Fibroblast of lung (primary cell): ENCODE measurements at places on chromosomes 4 and X. TPM values are rescaled to one million over a fixed set of nuclear protein-coding genes. Genes with fewer than 3 reads are reported as not detected.

The TMEM47 gene
- 62.4 and 128 TPM in 2 replicates for total RNA-seq

The ITIH6 gene
- not detected in 2 replicates for total RNA-seq

The P2RY4 gene
- total RNA-seq, result under 0.01 TPM in 2 replicates

The NDNF gene
- total RNA-seq, result 6.4 and 10.0 TPM in 2 replicates

The COL25A1 gene
- under 0.01 TPM in 2 replicates for total RNA-seq

The STK26 gene
- total RNA-seq, result 2.0 and 2.8 TPM in 2 replicates

The SATL1 gene
- not detected in 2 replicates for total RNA-seq

GRCh38 chrX:107673933-107674479, 45.7 kb downstream of the PRPS1 start:
- peak overlapping the region; percentile 43 for H3K27ac ChIP-seq
- DNase-seq, result no peak
- no peaks in the 10 kb centered on the region for H3K27me3 ChIP-seq
- no peaks in the 10 kb centered on the region for H3K36me3 ChIP-seq
- H3K4me1 ChIP-seq, result peaks cover 11% of the 10 kb centered on the region
- H3K4me3 ChIP-seq, result no peak overlapping the region

GRCh38 chrX:101749436-101749835, 89.8 kb upstream of the ARMCX2 start:
- no peaks in the 10 kb centered on the region for H3K36me3 ChIP-seq
- H3K27ac ChIP-seq, result no peak overlapping the region
- no peak overlapping the region for H3K4me3 ChIP-seq
- H3K27me3 ChIP-seq, result no peaks in the 10 kb centered on the region
- DNase-seq, result no peak

DNA sequence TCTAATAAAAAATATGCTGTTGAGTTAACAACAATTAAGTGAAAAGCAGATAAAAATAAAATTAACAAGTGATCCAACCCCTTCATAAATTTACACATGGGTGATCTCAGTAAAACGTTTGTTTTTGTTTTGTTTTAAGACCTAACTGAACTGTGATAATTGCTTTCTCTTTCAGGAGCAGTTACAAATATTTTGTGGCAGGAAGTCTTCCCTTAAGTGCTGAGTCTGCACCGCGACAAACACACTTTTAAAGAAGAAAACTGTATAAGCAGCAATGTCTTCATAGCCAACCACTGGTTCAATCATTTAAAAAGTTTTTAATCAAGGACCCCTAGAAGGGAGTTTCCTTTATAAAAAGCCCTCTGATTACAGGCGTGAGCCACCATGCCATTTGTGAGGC, 53.7 kb upstream of the NFKB1 start:
- no peak overlapping the region for H3K4me3 ChIP-seq
- no peak overlapping the region for H3K27ac ChIP-seq
- H3K36me3 ChIP-seq, result no peaks in the 10 kb centered on the region
- no peak for DNase-seq

- H3K36me3 ChIP-seq, result peaks cover 2% of the 10 kb centered on the region
- H3K27me3 ChIP-seq, result no peaks in the 10 kb centered on the region
- H3K27ac ChIP-seq, result peak overlapping the region; percentile 100
- H3K4me1 ChIP-seq, result no peaks in the 10 kb centered on the region
Observed at GRCh38 chrX:41336447-41336846, 2.5 kb downstream of the DDX3X start.

DNA sequence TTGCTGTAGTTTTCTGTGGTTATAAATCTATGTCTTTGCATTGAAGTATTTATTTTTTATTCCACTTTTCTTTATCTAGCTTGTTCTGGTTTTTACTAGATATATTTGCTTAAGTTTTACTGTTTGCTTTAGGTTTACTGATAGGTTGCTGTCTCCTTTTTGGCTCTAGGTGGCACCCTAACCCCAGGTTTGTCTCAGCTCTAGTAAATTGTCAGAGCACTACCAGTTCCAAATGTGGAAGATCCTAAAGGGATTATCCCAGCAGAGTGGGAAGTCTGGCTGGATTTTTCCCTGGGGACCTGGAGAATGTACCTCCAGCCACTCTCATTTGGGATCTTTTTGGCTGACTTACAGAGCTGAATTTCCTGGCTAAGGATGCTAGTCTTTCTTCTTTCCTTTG, 106.1 kb downstream of the PBDC1 start:
- no peaks in the 10 kb centered on the region for H3K36me3 ChIP-seq
- H3K4me3 ChIP-seq, result no peak overlapping the region
- H3K27me3 ChIP-seq, result no peaks in the 10 kb centered on the region
- H3K4me1 ChIP-seq, result no peaks in the 10 kb centered on the region

GRCh38 chrX:20147561-20147960, 5.9 kb upstream of the EIF1AX start:
- DNase-seq, result no peak
- H3K27me3 ChIP-seq, result no peaks in the 10 kb centered on the region
- H3K36me3 ChIP-seq, result no peaks in the 10 kb centered on the region
- no peak overlapping the region for H3K27ac ChIP-seq
- no peak overlapping the region for H3K4me3 ChIP-seq

- H3K4me3 ChIP-seq, result no peak overlapping the region
- no peak overlapping the region for H3K27ac ChIP-seq
- no peaks in the 10 kb centered on the region for H3K4me1 ChIP-seq
Observed at GRCh38 chr4:17708992-17709762, 72.2 kb downstream of the FAM184B start.

GRCh38 chrX:115939070-115939469, 231.5 kb upstream of the AGTR2 start:
- no peak for DNase-seq
- H3K4me1 ChIP-seq, result no peaks in the 10 kb centered on the region
- H3K4me3 ChIP-seq, result no peak overlapping the region
- no peak overlapping the region for H3K27ac ChIP-seq
- H3K36me3 ChIP-seq, result no peaks in the 10 kb centered on the region
- no peaks in the 10 kb centered on the region for H3K27me3 ChIP-seq

DNA sequence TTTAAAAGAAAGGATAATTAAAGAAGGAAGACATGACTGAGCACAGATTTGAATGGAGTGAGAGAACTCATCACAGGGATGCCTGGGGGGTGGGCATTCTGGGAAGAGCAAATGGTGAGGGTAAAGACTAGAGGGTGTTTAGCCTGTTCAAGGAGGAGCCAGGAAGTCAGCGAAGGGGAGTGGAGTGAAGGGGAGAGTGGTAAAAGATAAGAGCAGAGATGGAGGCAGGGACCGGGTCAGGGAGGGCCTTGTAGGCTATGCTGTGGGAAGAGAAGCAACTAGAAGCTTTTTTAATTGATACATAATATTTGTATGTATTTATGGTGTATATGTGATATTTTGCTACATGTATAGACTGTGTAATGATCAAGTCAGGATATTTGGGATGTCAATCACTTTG, 2.2 kb upstream of the VGLL1 start:
- H3K4me3 ChIP-seq, result no peak overlapping the region
- no peak for DNase-seq
- H3K4me1 ChIP-seq, result no peaks in the 10 kb centered on the region
- no peaks in the 10 kb centered on the region for H3K36me3 ChIP-seq
- H3K27ac ChIP-seq, result no peak overlapping the region
- H3K27me3 ChIP-seq, result no peaks in the 10 kb centered on the region

DNA sequence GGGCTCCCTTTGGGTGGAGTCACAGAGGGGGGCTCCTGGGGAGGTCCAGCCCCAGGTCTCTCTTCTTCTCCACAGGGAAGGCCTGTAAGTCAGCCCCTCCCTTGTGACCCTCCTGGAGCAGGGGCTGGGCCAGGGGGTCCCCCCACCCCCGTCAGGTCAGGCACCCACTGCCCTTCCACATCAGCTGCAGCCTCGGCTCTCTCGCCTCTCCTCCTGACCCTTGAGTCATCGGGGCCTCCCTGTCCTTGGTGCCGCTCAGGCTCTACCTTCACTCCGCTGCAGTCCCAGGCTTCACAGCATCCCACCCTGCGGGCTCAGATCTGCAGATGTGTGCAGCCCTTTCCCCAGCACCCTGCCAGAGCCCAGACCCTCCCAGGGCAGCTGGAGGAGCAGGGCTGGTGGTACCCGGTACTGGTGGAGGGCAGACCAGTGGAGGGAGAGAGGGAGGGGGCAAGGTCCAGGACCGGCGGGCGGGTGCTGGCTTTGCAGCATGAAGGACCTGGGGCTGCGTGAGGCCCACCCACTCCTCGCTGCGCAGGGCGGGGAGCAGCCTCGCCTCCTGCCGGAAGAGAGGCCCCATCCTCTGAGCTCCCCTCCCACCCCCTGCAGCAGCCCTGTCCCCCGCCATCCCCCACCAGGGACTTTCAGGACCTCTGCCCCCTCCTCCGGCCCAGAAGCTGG, 117.1 kb downstream of the FAM53A start:
- H3K36me3 ChIP-seq, result no peaks in the 10 kb centered on the region
- no peak overlapping the region for H3K27ac ChIP-seq
- H3K27me3 ChIP-seq, result peaks cover 5% of the 10 kb centered on the region
- no peak overlapping the region for H3K4me3 ChIP-seq
- no peak for DNase-seq

DNA sequence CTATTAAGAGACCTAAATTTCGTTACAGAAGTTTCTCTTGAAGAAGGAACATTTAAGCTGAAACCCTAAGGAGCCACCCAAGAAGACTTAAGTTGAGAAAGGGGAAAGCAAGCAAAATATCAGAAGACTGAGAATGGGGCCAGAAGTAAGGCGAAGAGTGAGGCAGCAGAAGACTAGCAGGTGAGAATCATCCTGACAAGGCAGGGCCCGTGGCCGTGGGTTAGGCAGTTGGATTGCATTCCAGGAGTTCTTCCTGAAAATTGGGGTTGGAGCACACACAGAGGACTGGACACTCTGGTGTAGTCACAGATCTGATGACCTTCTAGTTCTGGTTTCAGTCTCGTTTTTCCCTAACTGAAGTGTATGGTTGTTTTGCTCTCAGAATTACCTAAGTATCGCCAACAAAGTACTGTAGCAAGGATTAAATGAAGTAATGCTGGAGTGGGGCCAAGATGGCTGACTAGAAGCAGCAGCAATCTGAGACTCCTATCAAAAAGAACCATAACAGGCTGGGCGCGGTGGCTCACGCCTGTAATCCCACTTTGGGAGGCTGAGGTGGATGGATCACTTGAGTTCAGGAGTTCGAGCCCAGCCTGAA, 94.4 kb upstream of the GUCY1A1 start:
- H3K36me3 ChIP-seq, result no peaks in the 10 kb centered on the region
- no peaks in the 10 kb centered on the region for H3K27me3 ChIP-seq
- no peak overlapping the region for H3K27ac ChIP-seq
- no peaks in the 10 kb centered on the region for H3K4me1 ChIP-seq
- H3K4me3 ChIP-seq, result no peak overlapping the region
- DNase-seq, result no peak

GRCh38 chr4:37765741-37766140, 60.7 kb upstream of the PGM2 start:
- DNase-seq, result no peak
- no peaks in the 10 kb centered on the region for H3K4me1 ChIP-seq
- no peak overlapping the region for H3K27ac ChIP-seq
- H3K36me3 ChIP-seq, result no peaks in the 10 kb centered on the region
- H3K4me3 ChIP-seq, result no peak overlapping the region

DNA sequence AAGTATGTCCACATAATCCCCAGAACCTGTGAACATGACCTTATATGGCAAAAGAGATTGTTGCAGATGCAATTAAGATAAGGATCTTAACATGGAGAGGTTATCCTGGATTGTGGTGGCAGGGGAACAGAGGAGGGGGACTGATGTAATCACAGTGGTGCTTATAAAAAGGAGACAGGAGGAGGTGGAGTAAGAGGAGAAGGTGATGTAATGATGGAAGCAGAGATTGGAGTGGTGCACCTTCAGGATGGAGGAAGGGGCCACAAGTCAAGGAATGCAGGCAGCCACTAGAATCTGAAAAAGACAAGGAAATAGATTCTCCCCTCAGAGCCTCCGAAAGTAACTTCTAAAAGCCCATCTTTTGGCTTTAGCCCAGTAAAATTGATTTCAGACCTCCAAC, 388.4 kb downstream of the BCOR start:
- no peak for DNase-seq
- no peak overlapping the region for H3K27ac ChIP-seq
- H3K4me1 ChIP-seq, result no peaks in the 10 kb centered on the region
- H3K4me3 ChIP-seq, result no peak overlapping the region
- H3K27me3 ChIP-seq, result no peaks in the 10 kb centered on the region

DNA sequence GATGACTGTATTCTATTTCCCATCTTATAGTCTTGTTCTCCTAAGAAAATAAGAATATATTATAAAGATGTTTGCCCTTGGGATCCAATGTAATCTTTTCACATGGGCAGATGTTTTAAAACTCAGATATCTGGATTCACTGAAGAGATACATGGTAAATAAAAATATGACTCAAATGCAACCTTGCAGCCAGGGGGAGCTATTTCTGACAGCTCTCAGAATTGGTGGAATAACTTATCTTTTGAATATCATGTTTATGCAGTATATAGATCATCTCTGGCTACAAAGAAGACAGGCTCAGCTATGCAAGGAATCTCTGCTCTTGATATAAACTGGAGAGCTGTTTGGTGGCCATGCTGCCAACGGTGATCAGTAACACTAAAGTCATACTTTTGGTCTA, 274.7 kb downstream of the GLUD2 start:
- H3K27me3 ChIP-seq, result no peaks in the 10 kb centered on the region
- no peak for DNase-seq
- H3K4me1 ChIP-seq, result no peaks in the 10 kb centered on the region
- no peaks in the 10 kb centered on the region for H3K36me3 ChIP-seq
- no peak overlapping the region for H3K4me3 ChIP-seq

GRCh38 chr4:89616382-89616781, 220.6 kb downstream of the SNCA start:
- no peaks in the 10 kb centered on the region for H3K36me3 ChIP-seq
- H3K4me3 ChIP-seq, result no peak overlapping the region
- no peak overlapping the region for H3K27ac ChIP-seq
- H3K27me3 ChIP-seq, result peaks cover 6% of the 10 kb centered on the region
- no peak for DNase-seq

DNA sequence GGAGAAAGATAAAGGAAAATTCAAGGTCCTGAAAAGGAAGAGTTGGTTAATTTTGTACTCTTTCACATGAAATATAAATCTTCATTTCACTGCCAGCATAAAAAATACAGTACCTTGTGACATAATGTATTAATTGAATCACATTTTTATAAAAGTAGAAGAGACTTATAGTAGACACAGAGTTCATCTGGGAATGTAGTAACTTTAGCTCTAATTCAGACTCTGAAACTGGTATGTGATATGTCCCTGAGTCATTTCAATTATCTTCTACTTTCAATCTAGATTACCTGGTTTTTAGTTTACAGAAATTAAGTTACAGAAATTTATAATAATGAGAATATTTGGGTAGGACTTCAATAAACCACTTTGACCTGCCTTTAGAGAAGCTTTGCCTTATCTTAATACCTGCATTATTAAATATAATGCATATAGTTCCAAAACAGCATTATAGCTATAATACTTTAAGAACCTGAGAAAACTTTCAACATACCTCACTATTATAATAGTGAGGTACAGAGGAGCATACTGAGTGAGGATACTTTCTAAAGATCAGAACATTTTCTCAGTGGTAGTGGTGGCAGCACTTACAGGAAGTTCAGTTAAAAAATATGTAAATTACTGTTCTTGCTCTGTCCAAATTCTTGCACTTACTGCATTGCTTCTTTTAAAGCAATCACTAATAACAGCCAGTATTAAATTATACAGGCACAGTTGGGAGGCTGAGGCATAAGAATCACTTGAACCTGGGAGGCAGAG, 11.2 kb downstream of the NEK1 start:
- peaks cover 3% of the 10 kb centered on the region for H3K4me1 ChIP-seq
- no peak overlapping the region for H3K4me3 ChIP-seq
- DNase-seq, result no peak
- no peaks in the 10 kb centered on the region for H3K27me3 ChIP-seq
